Islet precursor cell (in vitro differentiated cells): ENCODE measurements at places on chromosomes 4 and X.

GRCh38 chr4:124904723-124905388 lies 192.3 kb upstream of the ANKRD50 start:
- DNase-seq = no peak

DNA sequence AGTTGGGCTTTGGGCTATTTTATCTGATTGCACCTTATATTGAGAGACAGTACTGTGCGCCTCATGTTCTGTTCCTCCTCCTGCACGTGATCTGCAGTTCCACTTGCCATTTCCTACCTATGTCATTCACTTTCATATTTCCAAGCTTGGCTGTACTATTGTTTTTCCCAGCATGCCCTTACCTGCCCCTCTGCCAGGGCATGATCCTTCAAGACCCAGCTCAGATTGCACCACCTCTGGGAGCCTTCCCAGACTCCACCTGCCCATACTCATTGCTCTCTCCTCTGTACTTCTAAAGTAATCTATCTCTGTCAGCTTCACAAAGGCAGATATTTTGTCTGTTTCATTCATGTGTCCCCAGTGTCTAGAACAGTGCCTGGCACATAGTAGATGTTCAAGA lies 11.6 kb downstream of the SLC25A5 start:
- no peak for DNase-seq

DNA sequence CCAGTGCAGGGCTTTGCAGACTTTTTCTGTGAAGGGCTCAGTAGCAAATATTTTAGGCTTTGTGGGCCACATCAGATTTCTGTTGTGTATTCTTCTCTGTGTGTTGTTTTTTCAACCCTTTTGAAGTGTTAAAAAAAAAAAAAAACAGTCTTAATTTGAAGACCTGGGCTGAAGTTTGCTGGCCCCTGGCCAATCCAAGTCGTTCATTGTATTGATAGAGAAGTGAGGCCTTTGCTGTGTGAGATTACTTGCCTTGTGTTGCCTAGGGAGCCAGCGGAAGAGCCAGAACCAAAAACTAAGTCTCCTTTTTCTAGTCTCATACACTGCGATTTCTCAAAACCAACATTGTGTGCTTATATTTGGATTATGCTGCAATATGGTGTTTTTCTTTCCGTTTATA lies 46.9 kb downstream of the MTM1 start:
- no peak for DNase-seq

GRCh38 chr4:165763640-165764039 lies 109.4 kb upstream of the TLL1 start:
- DNase-seq = no peak

- DNase-seq = no peak
Observed at GRCh38 chr4:141077611-141078225, 55.6 kb downstream of the RNF150 start.

DNA sequence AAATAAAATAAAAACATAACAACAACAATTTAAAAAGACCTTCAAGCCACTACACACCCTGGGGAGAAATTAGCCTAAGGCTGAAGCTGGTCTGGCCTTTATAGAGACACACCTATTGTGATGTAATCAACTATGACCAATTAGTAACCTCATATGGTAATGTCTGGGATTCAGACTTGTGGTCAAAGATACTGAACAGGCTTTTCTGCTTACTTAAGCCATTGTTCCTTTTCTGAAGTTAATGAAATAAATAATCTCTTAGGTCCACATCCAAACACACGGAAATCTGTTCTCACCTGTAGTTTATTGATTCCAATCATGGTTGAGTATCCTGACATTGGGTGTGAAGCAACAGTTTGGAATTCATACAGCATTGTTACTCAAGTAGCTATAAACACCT lies 152.5 kb downstream of the PLS3 start:
- no peak for DNase-seq
